Upper lobe of left lung (tissue), 6 donors: ENCODE measurements at places on chromosomes 5 and 9. TPM values are rescaled to one million over a fixed set of nuclear protein-coding genes. Genes with fewer than 3 reads are reported as not detected.

- H3K36me3 ChIP-seq: no peaks in the 10 kb centered on the region
- H3K27me3 ChIP-seq: no peaks in the 10 kb centered on the region
- H3K4me3 ChIP-seq: no peak overlapping the region
- H3K27ac ChIP-seq: no peak overlapping the region
- no peaks in the 10 kb centered on the region for H3K4me1 ChIP-seq
- no peak for DNase-seq
Measured at GRCh38 chr5:178675922-178676321, 49.1 kb upstream of the CLK4 start.

GRCh38 chr9:4499917-4500316, 9.6 kb downstream of the SLC1A1 start:
- DNase-seq: no peak
- no peak overlapping the region for H3K4me3 ChIP-seq
- no peaks in the 10 kb centered on the region for H3K27me3 ChIP-seq
- no peaks in the 10 kb centered on the region for H3K36me3 ChIP-seq

GRCh38 chr5:110053824-110054223, 364.1 kb downstream of the MAN2A1 start:
- H3K4me1 ChIP-seq: peaks cover 12% of the 10 kb centered on the region
- H3K27ac ChIP-seq: no peak overlapping the region
- H3K27me3 ChIP-seq: no peaks in the 10 kb centered on the region
- no peak overlapping the region for H3K4me3 ChIP-seq

DNA sequence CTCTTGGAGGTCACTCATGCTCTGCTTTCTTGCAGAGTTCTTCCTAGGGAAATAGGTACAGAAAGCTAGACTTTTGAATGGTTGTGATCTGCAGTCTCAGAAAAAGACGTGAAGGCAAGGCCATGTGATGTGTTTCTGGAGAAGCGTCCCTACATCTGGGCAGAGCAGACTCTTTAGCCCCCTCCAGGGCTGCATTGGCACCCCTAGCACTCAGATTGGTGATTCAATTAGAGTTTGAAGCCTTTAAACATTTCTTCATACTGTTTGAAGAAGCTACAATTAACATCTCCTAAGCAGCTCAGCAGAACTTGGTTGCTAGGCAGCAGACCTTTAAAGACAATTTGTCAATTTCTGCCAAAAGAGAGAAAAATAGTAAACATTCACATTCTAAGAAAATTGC, 21.6 kb downstream of the JADE2 start:
- H3K4me3 ChIP-seq: no peak overlapping the region
- H3K4me1 ChIP-seq: peaks cover 33% of the 10 kb centered on the region
- DNase-seq: no peak
- H3K36me3 ChIP-seq: peaks cover 78% of the 10 kb centered on the region
- H3K27me3 ChIP-seq: no peaks in the 10 kb centered on the region

- H3K27me3 ChIP-seq: no peaks in the 10 kb centered on the region
- no peak for DNase-seq
- no peak overlapping the region for H3K27ac ChIP-seq
- H3K4me3 ChIP-seq: no peak overlapping the region
- no peaks in the 10 kb centered on the region for H3K4me1 ChIP-seq
Measured at GRCh38 chr5:82858151-82859025, 218.8 kb downstream of the TMEM167A start.

GRCh38 chr5:39062530-39062929, 11.7 kb downstream of the RICTOR start:
- no peak overlapping the region for H3K4me3 ChIP-seq
- peaks cover 34% of the 10 kb centered on the region for H3K4me1 ChIP-seq
- no peaks in the 10 kb centered on the region for H3K36me3 ChIP-seq
- H3K27ac ChIP-seq: no peak overlapping the region
- DNase-seq: no peak

DNA sequence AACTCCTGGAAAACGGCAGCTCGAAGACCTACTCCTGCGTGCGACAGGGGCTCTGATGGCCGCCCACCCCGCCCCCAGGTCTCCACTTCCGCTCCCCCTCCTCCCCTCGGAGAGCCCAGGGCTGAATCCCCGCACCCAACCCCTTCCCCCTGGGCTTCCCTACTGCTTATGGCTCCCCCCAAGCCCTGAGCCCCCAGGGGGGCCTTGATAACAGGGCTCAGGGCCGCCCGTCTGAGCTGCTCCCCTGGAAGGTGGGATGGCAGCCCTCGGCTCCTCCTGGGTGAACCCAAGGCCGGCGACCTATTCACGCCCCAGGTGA, 30.4 kb downstream of the GLT6D1 start:
- no peaks in the 10 kb centered on the region for H3K36me3 ChIP-seq
- DNase-seq: no peak
- no peaks in the 10 kb centered on the region for H3K27me3 ChIP-seq

The GPR150 gene
- 0.30 TPM for total RNA-seq
